SK-N-SH treated with all-trans-retinoic acid at 6 μM for 48 hours (cell line): ENCODE measurements at places on chromosomes 6 and 20.

DNA sequence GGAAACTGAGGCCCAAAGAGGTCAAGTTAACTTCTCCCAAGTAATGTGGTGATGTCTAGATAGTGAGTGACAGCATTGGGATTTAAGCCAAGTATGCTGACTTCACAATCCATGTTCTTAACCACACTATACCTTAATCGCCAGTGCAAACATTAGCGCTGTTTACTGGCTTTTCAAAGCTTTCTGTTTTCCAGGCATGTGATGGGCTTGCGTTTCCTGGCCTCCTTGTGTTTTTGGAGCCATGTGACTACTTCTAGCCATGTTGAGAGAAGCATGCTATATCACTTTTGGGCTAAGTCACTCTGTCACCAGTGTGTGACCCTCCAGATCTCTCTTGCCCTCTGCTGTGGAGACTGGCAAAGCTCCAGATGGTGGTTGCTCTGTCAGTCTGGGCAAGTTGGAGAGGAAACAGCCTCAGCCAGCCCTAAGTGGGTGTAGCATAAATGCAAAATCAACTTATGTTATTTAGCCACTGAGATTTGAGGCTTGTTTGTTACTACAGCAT is 76.9 kb downstream of the ANKRD6 start:
- no peak for ATAC-seq

DNA sequence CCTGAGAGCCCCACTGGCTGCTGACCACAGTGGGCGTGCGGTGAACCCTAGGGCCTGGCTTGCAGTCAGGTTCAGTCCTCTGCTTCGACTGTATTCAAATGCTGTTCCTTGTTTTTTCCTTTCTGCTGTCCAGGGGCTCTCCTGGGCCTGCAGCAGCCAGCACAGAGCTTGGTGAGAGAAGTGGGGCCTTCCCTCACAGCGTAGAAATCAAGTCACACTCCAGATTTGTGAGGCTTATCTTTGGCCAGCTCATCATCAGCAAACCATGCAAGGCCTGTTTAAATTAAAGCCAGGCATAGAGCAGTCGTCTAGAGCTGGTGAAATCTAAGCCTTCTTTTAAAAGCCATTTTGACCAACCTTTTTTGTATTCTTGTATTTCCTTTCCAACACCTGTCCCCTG is 8.4 kb downstream of the FAM120B start:
- ATAC-seq = no peak

GRCh38 chr6:166151798-166152197 is 15.9 kb downstream of the TBXT start:
- ATAC-seq = no peak

GRCh38 chr6:112235956-112236355 is 18.4 kb downstream of the LAMA4 start:
- no peak for ATAC-seq

DNA sequence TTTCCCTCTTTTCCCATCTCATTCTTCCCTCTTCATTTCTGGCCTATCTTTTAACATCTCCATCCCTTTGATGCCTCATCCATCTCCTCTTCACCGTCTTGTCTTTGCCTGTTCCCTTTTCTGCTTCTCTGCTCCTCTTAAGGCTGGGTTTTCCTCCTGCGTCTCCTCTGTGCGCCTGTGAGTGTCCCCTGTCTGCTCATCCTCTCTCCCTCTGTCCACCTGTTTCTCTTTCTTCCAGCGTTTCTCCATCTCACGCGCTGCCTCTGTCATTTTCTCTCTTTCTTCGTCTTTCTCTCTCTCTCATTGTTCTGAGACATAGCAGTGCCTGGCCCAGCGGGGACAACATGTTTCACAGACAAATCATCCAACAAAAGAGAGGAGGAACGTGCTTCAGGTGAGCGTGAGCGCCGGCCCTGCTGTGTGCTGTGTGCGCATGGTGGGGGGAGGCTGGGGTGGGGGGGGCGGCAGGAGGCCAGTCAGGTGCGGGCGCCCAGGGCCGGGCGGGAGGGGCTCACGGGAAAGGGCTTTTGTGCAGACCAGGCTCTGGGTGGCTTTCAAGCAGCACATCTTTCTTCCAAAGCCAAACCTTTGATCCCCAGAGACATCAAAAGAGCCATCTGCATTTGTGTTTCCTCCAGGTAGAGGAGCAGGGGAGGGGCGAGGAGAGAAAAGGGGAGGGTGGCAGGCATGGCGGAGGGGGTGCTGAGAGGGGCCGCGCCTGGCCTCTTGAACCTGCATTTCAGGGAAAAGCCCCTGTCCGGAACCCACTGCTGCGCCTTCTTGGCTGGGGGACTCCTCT is 121.3 kb downstream of the VEGFA start:
- no peak for ATAC-seq

DNA sequence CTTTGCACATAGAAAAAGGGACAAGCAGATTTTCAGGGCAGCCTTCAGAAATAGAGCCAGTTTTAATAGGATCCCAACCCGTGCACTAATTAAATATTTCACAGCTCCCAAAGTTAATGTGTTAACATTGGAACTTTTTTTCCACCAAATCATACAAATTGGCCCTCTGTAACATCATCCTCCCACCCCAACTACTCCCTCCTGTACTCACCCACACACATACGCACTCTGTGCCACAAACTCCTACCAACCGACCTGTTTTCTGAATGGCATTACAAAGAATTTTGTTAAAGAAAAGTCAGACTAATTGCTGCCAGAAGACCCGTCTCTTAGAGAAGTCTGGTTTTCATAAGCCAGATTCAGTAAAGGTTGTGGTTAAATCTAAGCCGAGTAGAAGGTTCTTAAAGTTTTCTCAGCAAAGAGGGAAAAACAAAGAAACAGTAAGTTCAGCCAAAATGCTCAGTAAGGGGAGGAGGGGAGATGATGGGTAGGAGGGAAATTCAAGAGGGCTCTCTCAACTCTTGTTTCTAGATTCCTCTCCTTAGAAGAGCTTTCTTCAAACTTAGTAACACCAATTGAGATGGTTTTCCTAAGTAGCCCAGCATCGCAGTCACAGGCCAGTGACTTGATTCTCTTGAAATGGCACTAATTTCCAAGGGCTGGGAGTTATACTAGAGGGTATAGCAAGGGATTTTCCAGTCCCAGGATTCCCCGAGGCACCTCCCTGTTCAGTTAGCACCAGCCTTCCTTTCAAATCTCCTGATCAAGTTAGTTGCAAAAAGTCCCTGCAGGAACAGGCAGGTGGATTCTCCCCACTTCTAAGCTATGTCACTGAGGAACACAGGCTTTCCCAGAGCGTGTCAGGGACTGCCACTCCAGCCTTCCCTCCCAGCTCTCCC is 27.9 kb downstream of the TFAP2A start:
- ATAC-seq = no peak

DNA sequence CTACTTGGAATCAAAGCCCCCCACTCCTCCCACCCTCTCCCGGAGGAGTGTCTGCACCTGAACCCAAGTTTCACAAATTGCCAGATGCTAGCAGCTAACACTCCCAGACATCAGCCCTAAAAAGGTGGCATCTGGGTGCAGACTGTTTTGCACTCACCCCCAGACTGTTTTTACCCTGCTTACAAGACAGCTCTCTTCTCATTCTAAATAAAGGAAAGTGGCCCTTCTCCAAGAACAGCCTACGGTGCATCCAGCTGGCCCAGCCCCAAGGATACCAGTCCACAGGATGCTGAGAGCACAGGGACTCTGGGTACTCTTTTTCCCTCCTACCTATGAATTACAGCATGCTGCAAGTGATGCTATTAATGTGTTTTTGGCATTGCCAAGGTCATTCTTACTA is 842.0 kb upstream of the FLRT3 start:
- ATAC-seq = no peak

GRCh38 chr6:35240838-35241801 is 18.4 kb upstream of the ZNF76 start:
- ATAC-seq = peak; percentile 93

DNA sequence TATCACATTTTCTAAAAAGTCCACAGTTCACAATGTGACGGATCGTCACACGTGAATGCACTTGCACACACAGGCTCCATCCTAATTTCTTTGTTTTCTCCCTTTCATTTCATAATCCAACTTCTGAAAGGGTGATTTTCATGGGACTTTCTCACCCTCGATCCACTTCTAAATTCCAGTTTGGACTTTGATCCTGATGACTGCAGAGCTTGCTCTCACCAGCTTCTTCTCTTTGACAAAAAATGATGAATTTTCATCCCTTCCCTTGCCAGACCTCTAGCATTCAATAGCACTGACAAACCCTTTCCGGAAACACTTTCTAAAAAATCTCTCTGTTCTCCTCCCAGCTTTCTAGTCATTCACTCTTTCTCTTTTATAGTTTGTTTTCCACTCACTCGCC is 341.2 kb downstream of the SYNE1 start:
- no peak for ATAC-seq

- ATAC-seq = no peak; the same call in 2 of the 3 replicates
Measured at GRCh38 chr6:17869010-17869752, 118.3 kb downstream of the KIF13A start.

- no peak for ATAC-seq
Measured at GRCh38 chr6:170532867-170533488, 20.1 kb downstream of the PSMB1 start.

GRCh38 chr20:56422824-56423189 is 10.7 kb downstream of the CASS4 start:
- no peak for ATAC-seq

GRCh38 chr6:34578445-34579262 is 22.5 kb upstream of the SPDEF start:
- ATAC-seq = no peak

DNA sequence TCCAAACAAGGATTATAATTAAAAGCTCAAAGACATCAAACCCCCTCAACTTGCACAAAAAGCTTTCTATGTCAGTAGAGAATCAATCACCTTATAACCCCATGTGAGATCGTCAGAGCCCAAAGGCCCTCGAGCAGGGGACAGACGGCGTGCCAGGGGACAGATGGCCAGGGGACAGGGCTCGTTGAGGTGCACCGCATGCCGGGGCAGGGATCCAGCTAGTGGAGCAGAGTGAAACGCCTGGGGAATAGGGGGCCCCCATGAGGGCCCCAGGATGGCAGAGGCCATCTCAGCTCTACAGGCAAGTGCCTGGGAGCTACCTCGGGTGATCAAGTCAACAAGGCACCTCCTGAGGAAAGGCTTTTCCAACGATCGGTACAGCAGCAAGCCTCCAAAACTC is 28.6 kb downstream of the DIDO1 start:
- no peak for ATAC-seq

DNA sequence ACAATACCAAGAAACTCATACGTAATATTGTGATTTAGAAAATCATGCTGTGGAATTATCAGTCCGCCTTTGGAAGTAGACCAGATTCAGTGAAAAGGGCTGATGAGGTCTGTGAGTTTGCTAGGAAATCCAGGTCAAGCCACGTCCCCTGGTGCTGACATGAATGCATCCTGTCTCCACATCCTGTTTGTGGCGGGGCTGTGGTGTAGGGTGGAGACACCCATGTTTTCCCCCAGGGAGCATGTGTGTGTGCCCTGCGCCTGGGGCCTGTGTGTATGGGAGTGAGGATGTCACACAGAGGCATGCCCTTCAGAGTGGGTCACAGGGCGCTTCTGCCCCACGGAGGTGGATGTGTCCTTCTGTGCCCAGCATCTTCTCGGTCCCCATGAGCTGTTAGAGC is 109.1 kb downstream of the SASH1 start:
- ATAC-seq = no peak

DNA sequence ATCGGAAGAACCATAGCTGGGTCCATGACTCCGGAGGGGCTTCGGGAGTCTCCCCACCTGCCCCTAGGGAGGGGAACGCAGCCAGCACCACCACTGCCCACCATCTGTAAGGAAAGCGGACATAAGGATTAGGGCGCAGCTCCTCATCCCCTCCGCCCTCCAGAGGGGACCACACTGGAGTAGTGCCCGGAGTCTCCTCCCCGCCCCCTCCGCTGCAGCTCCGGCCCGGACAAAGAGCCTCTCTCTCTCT is 628 bp downstream of the SLC35B2 start:
- ATAC-seq = no peak; the same call in 2 of the 3 replicates

- ATAC-seq = peak; percentile 73
Measured at GRCh38 chr6:16130932-16131387, 2.1 kb downstream of the MYLIP start.

DNA sequence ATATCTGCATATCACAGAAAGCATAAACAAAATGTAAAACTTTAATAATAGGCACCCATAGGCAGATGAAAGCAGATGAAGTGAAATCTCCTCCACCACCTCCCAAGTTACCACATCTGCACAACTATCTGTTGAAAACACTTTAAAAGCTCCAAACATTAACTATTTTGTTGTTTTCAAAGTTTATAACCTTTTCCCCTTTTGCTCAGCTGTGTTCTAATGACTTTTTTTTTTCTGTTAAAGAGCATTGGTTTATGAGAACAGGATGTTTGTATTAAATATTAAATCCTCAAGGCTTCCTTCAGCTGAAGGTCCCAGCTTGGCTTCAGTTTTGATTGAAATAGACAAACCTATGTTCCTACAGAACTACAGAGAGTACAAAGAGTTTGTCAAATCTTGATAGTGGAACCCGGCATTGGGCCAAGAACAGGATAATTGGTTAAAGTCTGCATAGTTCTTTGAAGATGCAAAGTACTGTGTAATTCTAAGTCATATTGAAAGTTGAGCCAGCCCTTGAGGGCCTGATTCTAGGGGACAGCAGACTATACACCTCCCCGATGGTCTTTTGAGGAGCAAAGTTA is 255.1 kb upstream of the JAG1 start:
- peak; percentile 60 for ATAC-seq

DNA sequence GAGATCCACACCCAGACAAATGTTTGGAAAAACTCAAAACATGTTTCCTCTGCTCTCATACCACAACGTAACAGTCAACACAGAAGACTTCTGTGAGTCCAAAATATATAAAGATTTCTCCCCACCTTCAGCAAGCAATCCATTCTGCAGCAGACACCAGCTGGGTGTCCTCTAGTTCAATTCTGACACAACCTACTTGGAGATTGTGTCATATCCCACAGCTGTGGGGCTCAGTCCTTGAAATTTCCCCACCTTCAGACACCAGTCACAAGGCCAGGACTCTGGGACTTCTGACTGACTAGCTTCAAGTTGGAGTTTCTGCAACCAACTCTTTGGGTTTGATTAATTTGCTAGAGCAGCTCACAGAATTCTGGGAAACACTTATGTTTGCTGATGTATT is 244.8 kb upstream of the CDYL start:
- no peak for ATAC-seq

DNA sequence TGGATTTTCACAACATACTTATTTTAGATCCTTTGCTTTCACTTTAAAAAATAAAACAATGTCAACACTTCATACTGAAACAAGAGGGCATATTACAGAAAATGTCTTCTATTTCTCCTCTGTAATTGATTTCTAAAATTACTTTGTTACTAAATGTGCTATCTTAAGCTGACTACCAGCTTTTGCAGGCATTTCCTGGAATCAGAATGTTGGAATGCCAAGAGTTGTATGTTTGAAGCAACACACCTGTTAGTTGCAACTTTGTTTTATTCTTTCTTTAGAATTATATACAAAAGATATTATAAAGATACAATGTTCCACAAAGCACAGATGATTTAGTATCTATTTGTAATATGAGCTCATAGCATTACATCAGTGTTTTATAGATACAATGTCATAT is 62.5 kb upstream of the TMEM170B start:
- no peak for ATAC-seq

DNA sequence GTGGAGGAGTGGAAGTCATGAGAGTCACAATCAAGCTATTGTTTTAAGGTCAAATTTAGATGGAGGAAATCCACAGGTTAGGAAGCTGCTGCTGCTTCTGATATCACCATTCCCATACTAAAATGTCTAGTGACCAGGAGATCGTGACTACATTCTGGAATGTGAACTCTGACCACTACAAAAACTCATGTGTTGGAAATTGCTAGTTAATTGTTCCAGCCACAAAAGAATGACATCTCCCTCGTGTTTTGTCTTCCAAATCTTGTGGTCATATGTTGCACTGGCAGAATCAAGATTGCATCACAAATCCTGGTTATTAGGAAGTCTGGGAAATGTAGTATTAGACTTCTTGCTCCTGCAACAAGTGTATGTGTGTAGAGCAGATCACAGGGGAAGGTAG is 441.9 kb downstream of the CD109 start:
- no peak for ATAC-seq
